ENCODE measurements at places on chromosomes 6 and 20. TPM values are rescaled to one million over a fixed set of nuclear protein-coding genes. Genes with fewer than 3 reads are reported as not detected.

DNA sequence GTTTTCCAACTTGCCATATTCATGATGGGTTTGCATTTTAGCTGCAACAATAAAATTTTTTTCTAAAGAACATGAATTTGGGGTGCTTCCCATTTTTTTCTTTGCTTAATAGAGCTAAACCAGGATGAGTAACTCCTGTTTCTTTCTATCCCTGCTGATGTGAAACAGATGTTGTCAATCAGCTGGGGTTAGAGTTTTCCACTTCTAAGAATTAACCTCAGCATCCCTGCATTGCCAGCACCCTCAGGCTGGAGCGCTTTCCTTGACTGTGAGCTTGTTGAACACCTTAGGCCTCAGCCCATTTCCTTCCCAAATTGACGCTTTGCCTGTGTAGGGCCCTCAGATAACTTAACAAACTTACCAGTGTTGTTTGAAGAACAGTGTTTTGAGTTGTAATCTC is 74.5 kb downstream of the PTPN1 start:
- no peak for DNase-seq

DNA sequence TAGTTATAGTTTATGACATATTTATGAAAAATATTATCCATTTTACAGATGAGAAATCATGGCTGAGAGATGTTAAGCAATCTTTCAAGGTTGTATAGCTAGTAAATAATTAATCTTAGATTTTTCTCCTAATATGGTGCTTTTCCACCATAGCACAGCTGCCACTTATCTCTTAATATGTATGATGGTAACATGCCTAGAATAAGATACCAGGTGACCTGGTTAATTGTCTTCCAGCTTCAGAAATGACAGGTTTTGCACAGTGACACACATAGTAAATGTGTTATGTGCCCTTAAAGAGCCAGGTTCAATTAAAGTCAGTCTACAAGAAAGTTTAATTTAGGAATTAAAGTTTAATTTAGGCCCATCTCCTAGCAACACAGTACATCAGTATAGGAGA is 14.8 kb downstream of the TUBB2A start:
- no peak for DNase-seq

- DNase-seq = no peak
Measured at GRCh38 chr6:44503471-44503870, 116.0 kb downstream of the CDC5L start.

DNA sequence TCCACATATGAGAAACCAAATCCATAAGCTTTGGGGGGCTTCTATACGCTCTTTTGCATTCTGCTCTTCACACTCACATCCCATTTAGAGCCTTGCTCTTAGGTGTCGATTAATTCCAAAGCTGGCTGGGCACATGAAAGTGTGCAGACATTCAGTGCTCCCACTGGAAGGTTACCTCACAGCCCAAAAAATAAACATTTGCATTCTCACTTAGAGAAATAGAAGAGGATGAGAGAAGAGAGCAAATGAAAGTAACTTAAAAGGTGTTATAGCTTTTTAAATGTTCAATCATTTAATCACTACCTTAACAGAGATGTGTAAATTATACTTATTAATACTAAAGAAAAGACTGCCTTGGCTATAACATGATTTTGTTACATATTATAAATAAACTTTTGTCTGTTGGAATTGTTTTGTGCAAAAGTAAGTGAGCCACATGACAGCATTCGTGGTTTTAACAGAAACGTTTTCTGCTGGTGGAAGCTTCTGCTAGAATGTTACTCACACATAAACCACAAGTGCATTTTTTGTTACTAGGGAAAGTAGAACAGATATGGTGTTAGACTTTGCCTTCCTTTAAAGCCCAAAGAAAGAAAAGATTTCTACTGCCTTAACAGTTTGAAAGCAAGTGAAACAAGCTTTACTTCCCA is 116.7 kb downstream of the SIM1 start:
- no peak for DNase-seq

- no peak for DNase-seq
Measured at GRCh38 chr6:87501809-87502572, 29.2 kb downstream of the SLC35A1 start.

- peak; percentile 72 for DNase-seq
Measured at GRCh38 chr20:60210779-60211617, 252.8 kb downstream of the CDH26 start.

- no peak for DNase-seq
Measured at GRCh38 chr6:143399775-143400174, 50.7 kb downstream of the ADAT2 start.

GRCh38 chr6:41743406-41744235 is 3.6 kb downstream of the PGC start:
- DNase-seq = no peak

DNA sequence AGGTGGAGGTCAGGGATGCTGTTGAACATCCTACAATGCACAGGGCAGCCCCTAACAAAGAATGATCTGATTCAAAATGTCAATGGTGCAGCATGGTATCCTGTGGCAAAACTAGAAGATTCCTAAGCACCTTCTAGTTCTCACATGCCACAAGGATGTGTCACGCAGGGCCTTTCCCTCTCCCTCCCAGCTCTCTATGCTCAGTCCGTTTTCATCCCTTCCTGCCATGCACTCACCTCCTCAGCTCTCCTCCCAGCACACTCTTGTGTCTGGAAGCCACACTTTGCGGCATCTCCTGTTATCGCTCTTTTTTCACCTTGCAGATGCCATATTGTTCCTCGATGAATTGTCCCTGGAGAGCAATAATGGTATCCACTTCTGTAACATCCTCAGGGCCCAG is 263.4 kb downstream of the CDC5L start:
- no peak for DNase-seq

DNA sequence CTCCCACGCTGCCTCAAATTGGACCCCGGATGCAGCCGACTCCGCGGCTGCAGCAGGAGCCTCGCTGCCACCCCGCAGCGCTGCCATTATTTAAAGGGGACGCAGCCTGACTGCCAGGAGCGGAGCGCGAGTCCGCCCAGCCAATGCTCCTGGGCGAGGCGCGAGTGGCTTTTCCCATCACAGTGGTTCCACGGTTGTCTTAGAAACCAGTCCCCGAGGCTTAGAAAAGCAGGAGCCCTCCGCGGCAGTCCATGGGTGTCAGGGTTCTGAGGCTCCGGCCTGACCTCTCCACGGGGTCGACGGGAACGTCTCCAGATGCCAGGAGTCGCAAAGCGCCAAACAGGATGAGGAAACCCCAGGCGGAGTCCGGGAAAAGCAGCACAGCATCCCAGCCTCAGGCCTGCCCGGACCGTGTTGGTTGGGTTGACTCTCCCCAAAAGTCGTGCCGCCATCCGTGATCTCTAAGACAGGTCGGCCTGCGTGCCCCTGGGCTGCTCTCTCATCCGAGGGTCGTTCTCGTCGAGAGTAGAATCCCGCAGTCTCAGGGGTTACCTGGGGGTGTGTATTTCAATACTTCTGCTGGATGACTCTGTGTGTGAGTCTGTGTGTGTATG is 975.8 kb upstream of the DEFB115 start:
- DNase-seq = no peak

DNA sequence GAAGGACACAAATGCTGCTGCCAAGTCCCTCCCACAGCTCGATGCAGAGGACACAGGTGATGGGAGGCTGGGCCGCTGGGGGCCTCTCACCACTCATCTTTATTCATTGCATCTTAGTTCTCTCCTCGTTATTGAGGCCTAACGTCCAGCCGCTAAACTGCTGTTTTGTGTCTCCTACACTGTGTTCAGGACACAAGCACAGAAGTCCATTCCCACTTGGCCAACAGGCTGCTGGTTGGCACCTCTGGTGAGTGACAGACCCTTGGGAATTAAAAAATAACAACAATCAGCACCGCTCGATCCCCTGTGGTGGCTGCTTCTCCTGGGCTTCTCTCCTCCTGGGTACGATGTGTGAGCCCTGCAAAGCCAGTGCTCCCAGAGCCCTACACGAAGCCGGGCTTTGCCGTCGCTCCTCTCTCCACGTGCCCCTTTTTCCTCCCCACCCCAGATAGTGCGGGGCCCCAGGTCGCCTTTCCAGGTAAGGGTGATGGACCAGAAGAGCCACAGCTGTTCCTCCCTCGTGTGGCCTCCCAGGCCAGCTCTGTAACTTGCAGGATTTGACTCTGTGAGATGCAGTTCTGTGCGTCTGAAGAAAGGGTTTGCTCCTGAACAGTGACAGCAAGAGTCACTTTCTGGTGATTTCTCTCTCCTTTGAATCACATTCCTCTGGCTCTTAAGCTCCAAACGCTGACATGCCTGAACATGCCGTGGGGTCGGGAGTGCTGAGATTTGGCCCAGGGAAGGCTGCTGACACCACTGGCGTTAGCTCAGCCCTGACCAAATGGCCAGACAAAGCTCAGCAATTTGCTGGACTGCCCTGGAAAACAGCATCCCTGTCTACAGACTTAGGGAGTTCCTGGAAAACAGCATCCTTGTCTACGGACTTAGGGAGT is 59.3 kb downstream of the DLL1 start:
- DNase-seq = no peak

- DNase-seq = no peak
Measured at GRCh38 chr6:31528821-31529328, at the start of gene MCCD1. MCCD1 (plus strand) TSS chr6:31528962; CDS start chr6:31529015, 53 bp downstream.

- no peak for DNase-seq
Measured at GRCh38 chr6:144911322-144911721, 626.2 kb downstream of the UTRN start.

PARD6B gene
- 0.40 TPM for polyA plus RNA-seq

TRIM31 gene
- polyA plus RNA-seq = not detected

SLC22A1 gene
- polyA plus RNA-seq = 0.77 TPM

RSPH3 gene
- 3.2 TPM for polyA plus RNA-seq

BCAS1 gene
- polyA plus RNA-seq = 8.2 TPM

FAM83C gene
- 0.17 TPM for polyA plus RNA-seq

PPP1R14C gene
- polyA plus RNA-seq = 37.9 TPM
